ENCODE measurements at places on chromosomes 11 and 22.

DNA sequence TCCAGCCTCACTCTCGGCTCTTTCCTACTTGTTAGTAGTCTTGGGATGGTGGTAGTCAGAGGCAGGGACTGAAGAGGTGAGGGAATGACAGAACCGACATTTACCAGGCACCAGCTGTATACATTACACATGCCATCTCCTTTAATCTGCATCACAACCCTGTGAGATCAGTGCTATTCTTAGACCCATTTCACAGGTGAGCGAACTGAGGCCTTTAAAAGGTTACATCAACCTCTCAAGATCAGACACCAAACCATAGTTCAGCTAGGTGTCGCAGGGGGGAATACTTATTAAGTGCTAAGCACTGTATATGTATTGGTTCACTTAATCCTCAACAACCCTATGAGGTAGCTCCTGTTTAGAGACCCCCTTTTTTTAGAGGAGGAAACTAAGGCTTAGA lies 5.6 kb downstream of the PLA2G3 start:
- DNase-seq = no peak

GRCh38 chr22:20843501-20843900 lies 15.1 kb downstream of the PI4KA start:
- DNase-seq = peak; percentile 54

DNA sequence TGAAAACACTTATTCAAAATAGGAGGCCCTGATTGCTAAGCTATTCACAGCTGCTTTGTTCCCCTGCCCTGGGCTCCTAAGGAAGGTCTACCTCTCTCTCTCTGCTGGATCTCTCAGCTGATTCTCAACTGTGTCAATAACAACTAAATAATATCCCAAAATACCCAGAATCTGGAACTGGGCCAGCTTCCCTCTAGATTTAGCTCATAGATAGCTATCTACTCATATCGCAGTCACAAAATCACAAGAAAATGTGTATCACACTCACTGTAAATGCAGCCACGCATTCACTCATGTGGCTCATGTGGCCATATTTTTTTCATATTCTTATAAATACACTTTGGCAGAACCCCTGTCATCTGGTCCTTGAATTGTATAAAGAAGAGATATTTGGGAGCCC lies 555.1 kb downstream of the OPCML start:
- no peak for DNase-seq

GRCh38 chr11:60717956-60718355 lies 6.6 kb upstream of the MS4A18 start:
- DNase-seq = no peak

DNA sequence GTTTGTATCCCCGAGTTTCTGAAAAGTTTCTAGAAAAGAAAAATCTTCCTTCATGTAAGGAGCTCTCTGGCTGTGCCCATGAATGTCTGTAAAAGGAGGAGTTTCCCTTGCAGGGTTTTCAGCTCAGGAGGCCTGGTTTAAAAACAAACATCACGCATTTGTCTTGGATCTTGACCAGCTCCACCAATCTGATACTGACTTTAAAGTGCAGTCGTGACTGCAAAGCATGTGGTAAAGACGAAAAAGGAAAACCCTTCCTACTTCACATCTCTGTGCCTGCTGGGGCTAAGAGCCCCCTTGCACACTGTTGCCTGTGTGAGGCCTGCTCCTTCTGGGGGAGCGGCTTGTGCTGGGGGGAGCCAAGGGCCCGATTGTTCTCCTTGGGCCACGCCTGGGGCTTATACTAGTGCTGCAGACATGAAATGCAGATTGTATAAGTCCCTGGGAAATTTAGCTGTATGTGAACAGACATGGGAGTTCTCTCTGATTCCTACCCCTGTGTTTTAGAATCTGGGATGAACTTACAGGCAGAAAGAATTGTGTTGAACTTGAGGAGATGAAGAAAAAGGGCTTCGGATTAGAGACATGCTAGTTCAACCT lies 62.1 kb downstream of the ADAMTS15 start:
- DNase-seq = peak; percentile 70

GRCh38 chr11:27390318-27391295 lies 27.6 kb upstream of the CCDC34 start:
- DNase-seq = no peak

DNA sequence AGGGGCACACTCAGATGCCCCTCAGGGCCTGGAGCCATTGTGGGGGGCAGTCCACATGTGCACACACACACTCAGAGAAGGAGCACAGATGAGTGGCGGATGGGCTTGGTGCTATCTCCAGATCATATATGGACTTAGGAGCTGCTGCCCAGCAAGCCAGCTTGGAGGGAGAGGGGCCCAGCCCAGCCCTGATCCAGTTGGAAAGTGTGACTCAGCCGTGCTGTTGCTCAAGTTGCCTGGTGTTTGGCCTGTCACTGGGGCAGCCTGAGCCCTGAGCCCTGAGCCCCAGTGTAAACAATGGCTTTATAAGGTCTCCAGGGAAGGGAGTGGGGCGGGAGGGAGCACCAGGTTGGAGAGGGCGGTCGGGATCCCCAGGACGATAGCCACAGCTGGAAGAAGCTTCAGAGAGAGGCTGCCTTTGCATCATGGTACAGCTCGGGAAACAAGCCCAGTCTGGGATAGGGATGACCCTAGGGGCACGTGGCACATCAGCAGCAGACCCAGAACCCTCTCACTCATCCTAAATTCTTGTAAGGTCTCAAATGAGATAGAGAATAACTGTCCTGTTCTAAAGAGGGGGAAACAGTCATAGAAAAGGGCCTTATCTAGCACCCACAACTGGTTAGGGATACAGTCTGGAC lies 4.8 kb downstream of the SELENOM start:
- peak; percentile 23 for DNase-seq

DNA sequence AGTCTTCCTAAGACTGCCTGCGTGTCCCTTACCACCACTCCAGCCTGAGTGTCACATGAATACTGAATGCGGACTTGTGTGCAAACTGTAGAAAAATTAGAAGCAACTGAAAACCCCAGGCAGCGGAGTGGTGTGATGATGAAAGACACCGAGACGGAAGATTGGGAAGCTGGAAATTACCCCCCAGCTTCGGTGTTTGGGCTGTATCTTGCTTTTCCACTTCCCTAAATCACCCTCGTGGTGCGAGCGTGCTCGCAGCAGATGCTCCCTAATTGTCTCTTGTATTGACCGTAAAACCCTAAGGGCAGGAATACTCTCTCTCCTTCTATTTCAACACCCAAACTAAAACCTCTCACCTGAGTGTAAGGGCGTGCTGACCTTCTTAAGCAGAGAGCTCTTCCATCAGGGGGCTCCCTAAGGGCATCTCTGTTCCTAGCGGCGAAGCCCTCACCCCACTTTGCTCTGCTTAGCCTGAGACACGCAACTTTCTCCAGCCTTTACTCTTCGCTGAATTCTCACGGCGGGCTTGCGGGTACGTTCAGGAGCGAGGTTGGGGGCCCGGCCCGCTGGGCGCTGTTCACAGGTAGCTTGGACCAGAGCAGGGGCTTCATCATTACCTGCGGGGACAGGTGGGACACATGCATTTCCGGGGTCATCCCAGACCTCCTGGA lies 62.4 kb downstream of the CRYBB2 start:
- DNase-seq = no peak

- DNase-seq = no peak
Observed at GRCh38 chr11:92628401-92629292, 340.8 kb upstream of the MTNR1B start.

- peak; percentile 31 for DNase-seq
Observed at GRCh38 chr11:12111549-12112520, 1.4 kb downstream of the MICAL2 start.

- no peak for DNase-seq
Observed at GRCh38 chr11:27642954-27643353, 57.3 kb downstream of the BDNF start.

DNA sequence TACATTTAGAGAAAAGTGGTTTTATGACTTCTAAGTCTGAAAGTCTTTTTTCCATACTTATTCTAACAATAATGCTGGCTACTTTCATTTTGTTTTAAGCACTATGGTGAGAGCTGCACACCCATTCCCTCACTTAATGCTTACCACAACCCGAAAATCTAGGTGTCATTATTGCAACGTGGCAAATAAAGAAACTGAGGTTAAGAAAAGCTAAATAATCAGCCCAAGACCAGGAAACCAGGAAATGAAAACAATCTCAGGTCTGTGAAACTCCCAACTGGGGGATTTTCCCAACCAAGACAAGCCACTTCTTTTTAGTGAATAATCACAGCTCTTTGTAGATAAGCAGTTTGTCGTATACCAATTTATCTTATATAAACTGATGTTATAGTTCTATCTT lies 126.3 kb downstream of the SLC1A2 start:
- no peak for DNase-seq

GRCh38 chr11:102610200-102610599 lies 14.9 kb downstream of the MMP20 start:
- no peak for DNase-seq

DNA sequence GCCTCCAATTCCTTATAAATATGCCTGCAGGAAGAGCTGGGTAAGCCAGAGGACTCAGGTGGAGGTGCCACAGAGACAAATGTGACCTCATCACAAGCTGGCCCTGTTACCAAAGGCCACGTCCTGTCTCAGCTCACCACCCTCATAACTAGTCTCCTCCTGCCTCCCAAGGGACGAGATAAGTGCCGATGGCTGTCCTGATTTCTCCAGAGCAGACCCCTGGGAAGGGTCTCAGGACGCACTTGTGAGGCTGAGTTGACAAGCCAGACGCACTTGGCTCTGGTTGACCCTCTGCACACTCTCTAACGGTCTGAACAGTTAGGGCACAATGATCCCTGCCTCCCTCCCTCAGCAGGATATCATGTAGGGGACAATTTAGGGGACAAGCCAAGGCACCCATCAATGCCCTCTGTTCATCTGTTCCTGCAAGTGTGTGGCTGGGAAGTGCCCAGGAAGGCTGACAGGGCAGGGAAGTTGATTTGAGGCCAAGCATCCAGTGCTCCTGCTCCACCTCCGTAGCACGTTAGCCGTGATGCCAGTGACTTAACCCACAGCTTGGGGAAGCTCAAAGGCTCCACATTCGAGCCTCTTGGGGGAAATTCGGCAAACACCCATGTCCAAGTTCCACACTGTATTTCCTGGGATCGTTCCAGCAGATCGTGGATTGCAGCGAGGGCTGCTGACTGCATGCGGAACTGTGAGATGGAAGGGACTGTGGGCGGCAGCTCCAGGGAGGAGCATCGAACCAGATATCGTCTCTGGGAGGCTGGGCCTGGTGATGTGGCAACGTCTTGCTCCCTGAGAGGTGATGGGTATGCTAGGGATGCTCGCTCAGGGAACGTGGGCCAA lies 2.8 kb downstream of the SMIM38 start:
- no peak for DNase-seq

- DNase-seq = no peak
Observed at GRCh38 chr11:7046474-7047175, 26.3 kb downstream of the NLRP14 start.

- DNase-seq = no peak
Observed at GRCh38 chr22:34344702-34345101, 424.4 kb upstream of the LARGE1 start.
